Foreskin melanocyte (primary cell): ENCODE measurements at places on chromosomes 16 and 17.

GRCh38 chr17:42989141-42989540 lies 8.8 kb downstream of the RUNDC1 start:
- DNase-seq: no peak

GRCh38 chr16:84244728-84245127 lies 4.9 kb upstream of the KCNG4 start:
- DNase-seq: no peak

DNA sequence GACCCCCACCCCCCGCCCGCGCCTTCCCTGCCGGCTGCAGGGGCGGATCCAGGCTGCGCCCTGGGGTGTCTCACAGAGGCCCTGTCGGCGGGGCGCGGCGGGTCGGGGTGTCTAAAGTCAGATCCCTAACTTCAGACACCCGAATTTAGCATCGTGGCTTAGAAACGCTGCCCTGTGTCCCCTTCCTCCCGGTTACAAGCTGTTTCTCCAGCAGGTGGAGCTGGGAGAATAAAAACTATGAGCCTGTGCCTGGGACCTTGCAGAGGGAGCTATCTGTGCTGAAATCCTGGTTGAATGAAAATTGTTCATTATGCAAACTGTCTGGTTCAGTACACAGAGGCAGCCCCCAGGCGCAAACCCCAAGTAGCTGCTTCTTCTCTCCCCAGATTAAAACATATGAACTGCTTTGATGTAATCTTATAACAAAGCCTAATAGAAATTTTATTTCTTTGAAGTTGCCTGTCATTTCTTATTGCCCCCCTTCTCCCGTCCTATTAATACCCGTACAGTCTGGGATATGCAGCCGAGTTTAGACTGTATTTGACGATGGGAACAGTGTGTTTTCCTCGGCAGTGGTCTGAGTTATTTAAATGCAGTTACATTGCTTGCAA lies 79.0 kb downstream of the RPA1 start:
- DNase-seq: peak; percentile 66

DNA sequence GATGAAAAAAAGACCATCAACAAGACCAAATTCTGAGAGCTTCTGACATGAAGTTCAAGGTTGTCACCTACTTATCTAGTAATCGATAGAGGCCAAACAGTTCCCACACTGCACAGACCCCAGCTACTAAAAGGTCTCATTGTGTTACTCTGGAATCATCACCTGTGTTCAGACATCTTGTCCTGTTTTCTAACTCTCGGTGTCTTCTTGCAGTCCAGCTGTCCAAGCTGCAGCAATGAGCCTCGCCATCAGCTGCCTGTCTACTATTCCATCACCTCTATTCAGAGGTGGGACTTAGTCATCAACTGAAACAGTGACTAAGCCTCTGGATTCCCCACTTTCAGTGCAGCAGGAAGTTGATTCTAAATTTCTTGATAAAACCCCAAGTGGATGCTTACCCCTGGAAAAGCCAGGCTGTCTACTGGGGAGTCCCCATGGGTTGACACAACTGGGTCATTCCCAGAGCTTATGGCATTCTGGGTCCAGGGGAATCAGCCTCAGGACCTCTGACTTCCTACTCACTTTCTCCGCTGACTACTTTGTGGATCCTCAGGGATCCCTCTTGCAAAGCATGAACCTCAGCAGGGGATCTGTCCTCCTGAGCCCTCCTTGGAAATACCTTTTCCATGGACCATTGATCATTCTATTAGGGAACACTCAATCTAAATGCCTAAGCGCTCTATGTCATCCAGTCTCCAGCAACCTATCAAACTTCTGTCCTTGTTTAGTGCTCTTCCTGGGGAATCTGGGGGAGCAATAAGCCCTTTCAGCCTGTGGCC lies 46.5 kb downstream of the HNF1B start:
- DNase-seq: no peak

- DNase-seq: no peak
Measured at GRCh38 chr17:81040791-81041337, 5.9 kb downstream of the BAIAP2 start.
